ENCODE measurements at places on chromosomes 7 and 10.

- DNase-seq: no peak
Observed at GRCh38 chr10:98638920-98639319, 192.2 kb upstream of the HPS1 start.

DNA sequence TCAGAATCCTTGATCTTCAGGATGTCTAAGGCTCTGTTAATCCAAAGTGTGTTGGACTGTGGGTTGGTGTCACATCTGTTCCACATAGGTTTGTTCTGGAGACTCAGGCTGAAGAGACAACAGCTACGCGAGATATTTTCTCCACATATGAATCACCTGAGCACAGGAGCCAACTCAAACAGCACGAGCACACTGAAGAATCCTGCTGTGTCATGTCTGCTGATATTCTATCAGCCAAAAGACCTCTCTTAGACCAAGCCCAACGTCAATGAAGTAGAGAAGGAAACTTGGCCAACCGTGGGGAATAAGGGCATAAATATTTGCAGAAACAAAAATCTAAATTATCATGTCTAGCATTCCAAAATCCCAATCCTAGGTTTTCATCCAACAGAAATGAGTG, 2.7 kb upstream of the TASOR2 start:
- DNase-seq: no peak

DNA sequence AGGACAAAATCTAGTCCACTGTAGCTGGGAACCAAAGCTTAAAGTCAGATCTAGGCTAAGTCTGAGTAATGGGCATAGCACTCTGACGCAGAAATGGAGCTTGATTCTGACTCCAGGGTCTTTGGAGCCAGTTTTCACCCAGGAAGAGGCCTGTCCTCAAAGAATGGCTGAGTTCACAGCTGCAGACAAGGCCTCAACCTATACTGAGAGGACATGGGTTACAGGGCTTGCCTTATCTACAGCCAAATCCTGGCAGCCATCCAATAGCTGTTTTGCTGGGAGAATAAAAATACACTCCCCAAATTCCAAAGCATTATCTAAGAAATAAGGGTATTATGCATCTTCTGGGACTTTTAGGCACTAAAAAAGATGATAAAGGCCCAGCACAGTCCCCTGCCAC, 154.8 kb downstream of the RAPGEF5 start:
- no peak for DNase-seq

DNA sequence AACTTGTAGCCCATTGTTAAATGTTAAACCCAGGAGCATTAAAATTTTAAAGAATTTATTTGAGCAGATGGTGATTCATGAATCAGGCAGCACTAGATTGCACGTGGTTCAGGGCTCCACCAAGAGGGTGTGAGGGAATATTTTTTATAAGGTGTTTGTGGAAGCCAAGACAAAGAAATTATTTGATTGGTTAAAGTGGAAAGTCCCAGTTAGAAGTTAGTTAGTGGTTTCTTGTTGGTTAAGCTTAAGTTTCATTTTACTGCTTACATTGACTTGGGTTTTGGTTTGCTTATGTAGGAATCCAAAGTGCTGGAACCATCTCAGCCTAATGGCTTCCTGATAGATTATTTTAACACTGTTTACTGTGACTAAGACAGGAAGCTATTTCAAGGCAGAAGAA, 906.2 kb downstream of the LRMDA start:
- no peak for DNase-seq

Data from SW480 (cell line).